ENCODE measurements at places on chromosomes 12 and 14.

DNA sequence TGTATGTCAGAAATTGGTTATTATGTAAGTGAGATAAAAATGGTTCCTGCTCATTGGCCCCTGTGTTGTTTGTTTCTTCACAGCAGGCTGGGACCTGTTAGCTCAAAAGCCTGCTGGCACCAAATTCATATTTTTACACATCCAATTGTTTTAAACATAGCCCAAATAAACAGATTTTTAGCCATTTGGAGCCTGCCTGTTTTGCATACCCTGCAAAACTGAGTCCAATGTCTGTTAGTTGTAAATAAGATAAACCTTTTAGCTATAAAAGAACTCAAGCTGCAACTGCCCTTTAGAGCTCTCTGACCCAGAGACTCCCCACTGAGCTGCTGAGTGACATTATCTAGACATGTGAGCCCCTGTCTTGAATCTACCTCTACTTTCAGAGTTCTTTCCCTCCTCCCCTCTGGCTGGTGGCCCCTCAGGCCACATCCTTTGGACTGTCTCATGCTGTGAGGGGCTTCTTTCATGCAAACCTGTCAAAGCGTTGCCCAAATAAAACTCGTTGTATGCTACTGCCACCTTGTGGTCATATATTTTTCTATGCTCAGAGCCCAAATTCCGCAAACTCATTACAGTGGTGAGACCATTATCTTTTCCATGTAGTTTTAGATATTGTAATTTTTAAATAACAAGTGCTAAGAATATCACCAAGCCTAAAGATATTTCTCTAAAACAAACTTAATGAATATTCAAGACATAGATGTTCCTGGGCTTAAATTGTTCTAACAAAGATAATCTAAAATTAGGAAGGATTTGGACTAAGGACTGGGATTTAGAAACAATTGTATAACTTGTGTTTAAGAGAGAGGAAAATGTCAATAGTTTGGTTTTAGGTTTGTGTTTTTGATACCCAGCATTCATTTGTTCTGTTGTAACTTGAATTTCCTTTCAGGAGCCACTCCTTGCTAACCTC, 337.9 kb downstream of the AACS start:
- DNase-seq = peak; percentile 40

- DNase-seq = no peak
Measured at GRCh38 chr12:19423166-19423930, 15.9 kb upstream of the AEBP2 start.

GRCh38 chr14:53786045-53786444, 170.6 kb downstream of the BMP4 start:
- DNase-seq = peak; percentile 11

DNA sequence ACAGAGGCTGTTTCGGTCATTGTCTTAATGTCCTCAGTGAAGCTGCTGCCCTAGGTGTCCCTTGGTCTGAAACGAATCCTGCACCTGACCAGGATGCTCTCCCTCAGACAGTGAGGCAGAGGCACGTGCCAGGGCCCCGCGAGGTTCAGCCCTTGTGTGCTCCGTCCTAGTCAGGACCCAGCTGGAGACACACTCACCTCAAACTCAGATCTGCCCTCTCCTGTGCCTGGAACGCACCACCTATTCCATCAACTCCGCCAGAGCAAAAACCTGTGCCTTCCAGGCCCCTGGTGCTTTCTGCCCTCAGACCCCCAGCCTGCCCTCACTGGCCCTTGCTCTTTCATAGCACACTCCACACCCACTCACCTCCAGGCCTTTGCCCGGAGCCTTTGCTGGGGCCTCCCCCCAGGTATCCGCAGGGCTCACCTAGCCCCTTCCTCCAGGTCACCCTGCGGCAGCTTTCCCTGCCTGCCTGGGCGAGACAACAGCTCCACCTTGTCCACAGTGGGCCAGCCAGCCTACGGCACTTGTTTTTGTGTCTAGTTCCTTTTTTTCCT, 150.6 kb downstream of the BCL11B start:
- DNase-seq = no peak

- no peak for DNase-seq
Measured at GRCh38 chr14:36442824-36443241, 77.2 kb downstream of the NKX2-1 start.

- peak; percentile 40 for DNase-seq
Measured at GRCh38 chr14:53663709-53664108, 292.9 kb downstream of the BMP4 start.

GRCh38 chr14:101834800-101835547, 73.5 kb downstream of the PPP2R5C start:
- DNase-seq = peak; percentile 42

- peak; percentile 63 for DNase-seq
Measured at GRCh38 chr14:36553656-36554260, 28.7 kb downstream of the NKX2-8 start.

DNA sequence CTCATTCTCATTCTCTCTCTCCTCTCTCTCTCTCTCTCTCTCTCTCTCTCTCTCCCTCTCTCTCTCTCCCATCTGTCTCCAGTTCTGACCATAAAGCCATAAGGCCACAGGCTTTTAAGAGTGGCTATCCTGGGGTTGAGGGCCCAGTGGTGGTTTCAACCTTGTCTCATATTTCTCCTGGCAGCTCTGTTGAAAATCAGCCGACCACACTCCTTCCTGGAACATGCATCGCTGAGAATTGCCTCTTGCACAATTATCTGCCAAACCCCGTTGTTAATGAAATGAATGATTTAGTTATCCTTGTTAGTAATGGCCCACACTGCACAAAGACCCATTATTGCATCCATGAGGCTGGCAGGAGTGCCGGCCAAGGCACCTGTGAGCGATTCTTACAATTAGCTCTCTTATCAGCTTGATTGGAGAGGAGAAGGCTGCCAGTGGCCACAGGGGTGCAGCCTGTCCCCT, 30.4 kb upstream of the KCNA5 start:
- no peak for DNase-seq

DNA sequence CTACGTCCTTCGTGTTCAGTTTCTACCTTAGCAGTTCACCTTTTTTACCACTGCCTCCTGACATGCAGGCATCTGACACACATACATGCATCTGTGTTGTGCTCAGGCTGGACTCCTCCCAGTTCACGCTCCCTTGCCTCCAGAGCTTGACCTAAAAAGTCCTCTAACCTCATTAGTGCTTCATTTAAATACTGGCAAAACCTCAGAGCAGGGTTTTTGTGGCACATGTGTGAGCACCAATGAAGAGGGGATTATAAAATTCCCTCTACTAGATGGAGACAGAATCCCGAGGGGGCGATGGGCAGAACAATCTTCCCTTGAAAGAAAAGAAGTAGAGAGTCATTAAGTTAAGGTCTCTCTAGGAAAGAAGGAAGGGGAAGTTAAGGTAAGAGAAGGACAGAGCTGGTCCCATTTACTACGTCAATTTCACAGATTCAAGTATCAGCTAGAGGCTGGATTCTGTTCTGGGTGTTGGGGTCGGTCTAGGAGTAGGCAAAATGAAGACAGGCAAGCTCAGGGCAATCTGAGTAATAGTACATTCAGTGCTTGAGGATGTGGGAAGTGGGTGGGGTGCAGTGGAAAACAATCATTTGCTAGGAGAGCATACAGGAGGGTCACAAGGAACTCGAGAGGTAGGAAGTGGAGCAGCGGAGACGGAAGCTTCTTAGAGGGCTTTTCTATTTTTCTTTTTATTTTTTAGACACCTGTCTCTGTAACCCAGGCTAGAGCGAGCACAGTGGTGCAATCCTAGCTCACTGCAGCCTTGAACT, 7.5 kb downstream of the HAL start:
- no peak for DNase-seq

- DNase-seq = peak; percentile 87
Measured at GRCh38 chr12:53054112-53054878, 4.4 kb downstream of the TNS2 start.

- peak; percentile 35 for DNase-seq
Measured at GRCh38 chr12:64746663-64747062, 12.5 kb downstream of the GNS start.

- peak; percentile 60 for DNase-seq
Measured at GRCh38 chr12:107079172-107080011, 14.0 kb downstream of the CRY1 start.

DNA sequence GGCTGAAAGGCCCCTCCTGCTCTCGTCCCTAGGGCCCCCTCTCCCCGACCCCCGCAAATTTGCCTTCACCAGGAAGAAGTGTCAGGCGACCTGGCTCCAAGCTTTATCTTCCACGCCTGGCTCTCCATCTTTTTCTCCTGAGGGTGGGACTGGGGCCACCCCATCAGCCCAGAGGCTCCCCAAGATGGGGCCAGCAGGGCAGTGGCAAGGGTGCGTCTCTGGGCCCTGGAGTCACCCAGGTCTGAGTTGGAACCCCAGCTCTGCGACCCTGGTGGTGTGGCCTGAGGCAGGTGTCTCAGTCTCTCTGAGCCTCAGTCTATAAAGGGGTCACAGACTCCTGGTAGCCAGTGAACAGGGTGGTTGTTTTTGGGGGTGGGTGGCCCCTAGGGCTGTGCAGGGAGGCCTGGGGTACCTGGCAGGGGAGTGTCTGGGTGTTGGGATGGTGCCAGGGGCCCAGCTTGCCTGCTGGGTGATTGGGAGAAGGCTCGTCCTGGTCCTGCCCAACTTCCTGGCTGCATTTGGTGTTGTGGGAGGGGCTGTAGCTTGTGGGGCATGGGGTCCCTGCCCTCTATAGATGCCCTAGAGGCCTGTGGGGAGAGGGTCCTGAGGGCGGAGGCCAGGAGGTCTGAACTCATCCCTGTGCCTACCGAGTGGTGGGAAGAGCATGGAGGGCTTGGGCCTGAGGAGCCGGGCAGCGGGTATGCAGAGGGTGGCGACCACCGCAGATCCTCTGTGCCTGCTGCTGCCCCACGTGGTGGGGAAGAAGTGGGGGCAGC, 7.6 kb downstream of the KIF26A start:
- no peak for DNase-seq

GRCh38 chr12:43848786-43849185, 12.9 kb downstream of the TMEM117 start:
- DNase-seq = no peak

DNA sequence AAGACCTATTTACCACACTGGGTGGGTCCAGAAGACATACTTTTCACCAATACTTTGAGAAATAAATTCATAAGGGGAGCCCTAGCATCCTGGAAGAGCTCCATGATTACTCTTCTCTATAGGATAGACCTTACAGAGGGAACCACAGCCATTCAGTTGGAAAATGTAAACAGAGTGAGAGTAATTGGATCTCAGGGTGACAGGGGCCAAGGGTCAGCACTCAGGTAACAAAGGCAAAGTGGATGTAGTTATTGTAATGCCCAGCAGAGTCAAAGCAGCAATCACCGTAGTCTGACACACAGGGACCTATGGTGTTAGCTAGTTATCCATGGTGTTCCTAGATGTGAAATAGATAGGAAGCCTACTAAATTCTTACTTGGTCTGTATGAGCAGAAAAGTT, 10.8 kb upstream of the GTF2A1 start:
- DNase-seq = no peak

DNA sequence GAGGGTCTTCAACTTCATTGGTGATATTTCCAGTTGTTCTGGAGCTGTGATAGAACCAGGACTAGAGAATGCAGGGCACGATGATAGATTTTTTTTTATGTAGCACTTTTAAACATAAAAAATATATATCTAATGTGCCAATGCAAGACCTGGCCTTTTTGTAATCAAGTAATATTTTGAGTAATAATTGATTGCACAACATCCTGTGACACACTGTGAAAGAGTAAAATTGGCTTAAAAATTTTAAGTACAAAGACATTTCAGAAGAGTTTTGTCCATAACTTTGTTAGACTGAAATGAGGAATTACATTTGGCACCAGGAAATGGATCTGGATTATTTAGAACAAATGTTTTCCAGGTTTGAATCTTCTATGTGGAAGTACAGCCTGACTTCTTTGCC, 22.1 kb downstream of the PRKCH start:
- peak; percentile 63 for DNase-seq

- DNase-seq = no peak
Measured at GRCh38 chr12:115507951-115508722, 769.4 kb downstream of the MED13L start.

GRCh38 chr14:26403760-26404159, 194.1 kb downstream of the NOVA1 start:
- DNase-seq = no peak

DNA sequence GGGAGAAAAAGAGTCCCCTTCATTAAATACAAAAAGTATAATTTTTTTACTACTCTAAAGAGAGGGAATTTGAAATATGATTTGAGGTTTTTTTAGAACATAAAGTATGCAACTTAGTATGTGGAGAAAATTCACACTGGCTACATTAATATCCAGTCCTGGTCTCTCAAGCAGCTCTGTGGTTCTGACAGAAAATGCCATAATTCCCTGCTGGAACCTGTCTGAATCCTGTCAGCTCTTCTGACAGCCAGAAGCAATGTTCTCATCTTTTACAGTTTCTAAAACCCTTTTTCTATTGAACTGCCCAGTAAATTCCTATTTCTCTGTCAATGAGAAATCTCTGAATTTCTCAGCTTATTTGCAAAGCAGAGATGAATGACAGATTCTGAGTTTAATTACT, 13.4 kb upstream of the NOVA1 start:
- no peak for DNase-seq

DNA sequence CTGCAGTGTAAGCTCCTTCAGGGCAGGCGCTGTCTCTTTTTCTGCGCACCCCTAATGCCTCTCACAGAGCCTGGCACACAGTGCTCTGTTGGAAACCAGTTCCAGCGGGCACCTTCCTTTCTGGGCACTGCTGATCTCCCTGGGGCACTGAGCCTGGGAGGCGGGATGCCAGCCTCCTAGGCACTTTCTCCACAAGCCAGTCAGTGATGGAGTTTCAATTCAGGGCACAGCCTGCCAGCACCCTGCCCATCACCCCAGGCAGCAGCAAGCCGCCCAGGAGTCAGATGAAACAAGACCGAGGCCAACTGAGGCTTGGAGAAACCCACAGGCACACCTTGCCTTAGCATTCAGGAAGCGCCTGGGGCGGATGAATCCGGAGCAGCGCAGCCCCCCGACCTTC, 5.7 kb upstream of the CTDSP2 start:
- no peak for DNase-seq

- DNase-seq = no peak
Measured at GRCh38 chr12:85568395-85569103, 267.7 kb downstream of the RASSF9 start.

- peak; percentile 59 for DNase-seq
Measured at GRCh38 chr14:39015964-39016577, 87.0 kb downstream of the SEC23A start.

- no peak for DNase-seq
Measured at GRCh38 chr14:89194376-89194775, 222.7 kb downstream of the FOXN3 start.

DNA sequence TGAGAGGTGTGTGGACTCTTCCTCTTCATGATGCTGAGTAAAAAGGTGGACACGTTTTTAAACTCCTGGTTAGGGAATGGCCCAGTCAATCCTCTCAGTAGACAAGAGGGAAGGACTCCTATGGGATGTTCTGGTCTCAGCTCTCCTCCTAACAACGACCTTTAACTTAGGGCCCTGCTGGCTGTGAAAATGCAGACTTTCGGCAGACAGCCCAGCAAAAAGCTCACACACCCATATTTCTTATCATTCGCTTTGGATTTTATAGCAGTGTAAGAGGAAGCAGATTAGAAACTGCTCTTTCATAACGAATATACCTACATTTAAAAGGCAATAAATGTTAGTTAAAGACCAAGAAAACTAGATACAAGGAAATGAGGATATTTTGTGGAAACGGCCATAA, 18.0 kb upstream of the YARS2 start:
- no peak for DNase-seq

- no peak for DNase-seq
Measured at GRCh38 chr14:58789736-58790135, 152.0 kb downstream of the DACT1 start.

Data from fibroblast of pulmonary artery (primary cell).